ELR (cell line): ENCODE measurements at places on chromosomes 5 and 9.

- no peak for DNase-seq
These were observed 19.1 kb downstream of the TGFBI start for GRCh38 chr5:136047858-136048257.

DNA sequence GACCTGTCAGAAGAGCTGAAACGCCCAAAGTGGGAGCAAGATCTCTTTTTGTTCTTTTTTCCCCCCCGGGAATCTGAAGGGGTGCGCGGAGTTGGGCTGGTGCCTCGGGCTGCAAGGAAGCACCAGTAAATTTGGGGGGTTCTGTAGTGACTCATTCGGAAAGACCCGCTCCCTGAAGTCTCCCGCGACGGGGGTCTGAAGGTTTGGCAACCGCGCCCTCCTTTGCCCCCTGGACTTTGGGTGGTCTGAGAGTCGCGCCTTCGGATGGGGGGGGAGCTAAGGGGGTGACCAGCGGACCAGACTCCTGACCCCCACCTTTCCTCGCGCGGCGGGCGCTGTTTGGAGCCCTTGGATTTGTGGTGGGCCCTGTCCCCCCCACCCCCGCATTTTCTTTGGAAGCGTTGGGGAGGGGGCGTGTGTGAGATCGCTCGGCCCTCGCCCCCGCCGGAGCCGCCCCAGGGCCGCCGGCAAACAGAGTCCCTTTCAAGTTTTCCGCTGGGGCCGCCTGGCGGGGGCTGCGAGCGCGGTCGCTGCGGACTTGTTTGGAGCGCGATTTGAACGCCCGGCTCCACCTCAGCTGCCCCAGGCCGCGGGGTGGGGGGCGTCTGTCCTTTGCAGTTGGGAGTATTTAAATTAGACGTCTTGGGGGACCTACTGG is 2.0 kb downstream of the CXXC5 start:
- no peak for DNase-seq

GRCh38 chr9:112529316-112529715 is 42.7 kb downstream of the KIAA1958 start:
- DNase-seq = no peak

GRCh38 chr5:54263447-54263846 is 46.9 kb downstream of the ARL15 start:
- DNase-seq = no peak

GRCh38 chr9:125701351-125701750 is 5.7 kb downstream of the MAPKAP1 start:
- peak; percentile 80 for DNase-seq

DNA sequence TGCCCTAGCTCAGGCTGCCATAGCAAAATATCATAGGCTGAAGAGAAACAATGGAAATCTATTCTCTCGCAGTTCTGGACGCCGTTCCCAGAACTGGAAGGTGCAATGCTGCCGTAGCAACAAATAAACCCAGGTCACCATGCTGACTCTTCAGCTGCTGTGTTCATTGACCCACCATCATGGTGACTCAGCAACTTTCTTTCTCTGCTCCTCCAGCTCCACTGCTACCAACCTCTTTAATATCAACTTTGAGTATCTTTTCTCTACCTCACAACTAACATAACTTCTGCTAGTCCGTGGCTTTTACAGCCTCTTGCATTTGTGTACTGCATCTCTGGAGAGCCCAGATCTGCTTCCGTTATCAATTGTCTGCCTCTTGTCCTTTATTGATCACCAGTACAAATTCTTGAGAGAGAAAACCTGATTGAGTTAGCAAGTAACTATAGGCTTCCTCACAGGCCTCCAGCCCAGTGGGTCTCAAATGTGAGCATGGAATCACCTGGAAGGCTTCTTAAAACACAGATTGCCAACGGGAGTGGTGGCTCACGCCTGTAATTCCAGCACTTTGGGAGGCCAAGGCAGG is 47.3 kb upstream of the SLC30A5 start:
- DNase-seq = peak; percentile 20

- DNase-seq = no peak
These were observed 12.7 kb upstream of the TMEM174 start for GRCh38 chr5:73160239-73160671.

GRCh38 chr5:106910486-106910885 is 760.3 kb downstream of the EFNA5 start:
- DNase-seq = no peak

DNA sequence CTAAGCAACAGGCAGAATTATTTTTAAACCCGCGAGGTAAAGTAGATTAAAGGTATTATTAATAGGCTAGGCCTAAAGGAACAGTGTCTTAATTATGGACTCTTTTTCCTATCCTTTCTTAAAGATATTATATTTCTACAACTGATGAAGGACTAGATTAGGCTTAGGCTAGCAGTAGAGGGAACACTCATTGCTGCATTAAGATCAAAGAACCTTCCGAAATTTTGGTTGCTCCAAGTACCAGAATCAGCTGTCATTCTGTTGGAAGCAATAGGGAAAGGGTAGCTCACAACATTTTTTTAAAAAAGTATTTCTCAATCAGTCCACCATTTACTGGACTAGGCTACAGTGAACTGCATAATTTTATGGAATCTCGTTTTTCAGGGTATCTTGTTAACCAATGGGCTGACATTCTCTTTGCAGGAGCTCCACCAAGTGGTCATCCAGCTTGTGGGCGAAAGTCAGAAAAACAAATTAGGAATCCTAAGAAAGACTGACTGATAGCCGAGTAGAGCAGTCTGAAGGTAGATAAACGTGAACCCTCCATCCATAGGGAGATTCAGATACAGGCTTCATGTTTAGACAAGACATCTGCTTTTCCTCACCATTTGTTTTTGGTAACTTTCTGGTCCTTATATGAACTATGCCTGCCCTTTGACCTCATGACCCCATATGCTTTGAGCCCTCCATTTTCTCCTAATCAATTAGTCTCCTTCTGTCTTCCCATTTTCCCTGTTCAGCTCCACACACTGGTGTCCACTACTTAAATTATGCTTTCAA is 103.6 kb upstream of the CHD1 start:
- DNase-seq = peak; percentile 81

DNA sequence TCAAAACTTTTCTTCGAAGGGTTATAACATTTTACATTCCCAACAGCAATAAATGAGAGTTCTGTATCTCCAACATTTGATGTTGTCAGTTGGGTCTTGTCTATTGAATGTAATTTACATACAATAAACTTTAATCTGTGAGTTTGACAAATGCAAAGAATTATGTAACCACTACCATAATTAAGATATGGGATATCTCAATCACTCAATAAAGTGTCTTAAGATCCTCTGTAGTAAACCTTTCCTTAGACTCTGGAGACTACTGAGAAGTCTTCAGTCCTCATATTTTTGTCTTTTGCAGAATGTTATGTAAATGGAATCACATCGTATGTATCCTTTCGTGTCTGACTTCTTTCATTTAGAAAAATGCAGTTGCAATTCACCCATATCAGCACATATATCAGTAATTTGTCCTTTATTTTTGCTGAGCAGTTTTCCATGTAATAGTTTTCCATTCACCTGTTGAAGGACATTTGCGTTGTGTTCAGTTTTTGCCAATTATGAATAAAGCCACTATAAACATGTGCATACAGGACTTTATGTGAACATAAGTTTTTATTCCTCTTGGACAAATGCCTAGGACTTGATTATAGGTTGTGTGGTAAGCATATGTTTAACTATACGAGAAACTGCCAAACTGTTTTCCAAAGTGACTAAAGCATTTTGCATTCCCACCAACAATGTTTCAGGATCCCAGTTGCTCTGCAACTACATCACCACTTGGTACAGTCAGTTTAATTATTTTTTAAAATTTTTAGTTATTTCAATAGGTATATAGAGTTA is 784.6 kb upstream of the ZNF608 start:
- no peak for DNase-seq

DNA sequence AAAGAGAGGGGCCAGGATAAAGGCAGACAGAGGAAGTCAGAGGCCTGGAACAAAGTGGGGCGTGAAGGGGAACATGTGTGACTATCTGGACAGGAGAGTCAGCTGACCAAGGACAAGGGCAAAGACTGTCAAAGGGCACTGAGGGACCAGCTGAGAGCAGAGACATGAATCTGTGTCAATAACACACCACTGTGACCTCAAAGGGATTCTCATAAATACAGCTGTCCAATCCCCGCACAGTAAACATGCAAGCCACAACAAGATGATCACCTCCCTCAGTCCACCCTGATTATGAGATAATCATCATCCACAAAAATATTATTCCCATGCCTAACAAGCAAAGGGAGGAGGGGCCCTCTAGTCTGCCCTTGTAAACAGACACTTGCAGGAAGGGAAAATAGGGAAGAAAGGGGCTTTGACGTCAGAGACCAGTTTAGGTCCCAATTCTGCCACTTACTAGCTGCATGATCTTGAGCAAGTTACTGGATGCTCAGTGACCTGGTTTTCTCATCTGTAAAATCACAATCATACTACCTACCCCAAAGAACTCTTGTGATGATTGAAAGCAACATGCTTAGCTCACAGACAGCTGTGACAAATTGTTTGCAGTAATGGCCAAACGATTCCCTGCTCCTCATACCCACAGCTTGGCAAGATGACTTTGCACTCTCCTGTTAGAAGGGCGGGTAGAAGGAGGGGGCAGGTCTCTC is 41.8 kb downstream of the RAPGEF1 start:
- no peak for DNase-seq

GRCh38 chr5:81925009-81925408 is 46.8 kb upstream of the ATG10 start:
- DNase-seq = no peak

DNA sequence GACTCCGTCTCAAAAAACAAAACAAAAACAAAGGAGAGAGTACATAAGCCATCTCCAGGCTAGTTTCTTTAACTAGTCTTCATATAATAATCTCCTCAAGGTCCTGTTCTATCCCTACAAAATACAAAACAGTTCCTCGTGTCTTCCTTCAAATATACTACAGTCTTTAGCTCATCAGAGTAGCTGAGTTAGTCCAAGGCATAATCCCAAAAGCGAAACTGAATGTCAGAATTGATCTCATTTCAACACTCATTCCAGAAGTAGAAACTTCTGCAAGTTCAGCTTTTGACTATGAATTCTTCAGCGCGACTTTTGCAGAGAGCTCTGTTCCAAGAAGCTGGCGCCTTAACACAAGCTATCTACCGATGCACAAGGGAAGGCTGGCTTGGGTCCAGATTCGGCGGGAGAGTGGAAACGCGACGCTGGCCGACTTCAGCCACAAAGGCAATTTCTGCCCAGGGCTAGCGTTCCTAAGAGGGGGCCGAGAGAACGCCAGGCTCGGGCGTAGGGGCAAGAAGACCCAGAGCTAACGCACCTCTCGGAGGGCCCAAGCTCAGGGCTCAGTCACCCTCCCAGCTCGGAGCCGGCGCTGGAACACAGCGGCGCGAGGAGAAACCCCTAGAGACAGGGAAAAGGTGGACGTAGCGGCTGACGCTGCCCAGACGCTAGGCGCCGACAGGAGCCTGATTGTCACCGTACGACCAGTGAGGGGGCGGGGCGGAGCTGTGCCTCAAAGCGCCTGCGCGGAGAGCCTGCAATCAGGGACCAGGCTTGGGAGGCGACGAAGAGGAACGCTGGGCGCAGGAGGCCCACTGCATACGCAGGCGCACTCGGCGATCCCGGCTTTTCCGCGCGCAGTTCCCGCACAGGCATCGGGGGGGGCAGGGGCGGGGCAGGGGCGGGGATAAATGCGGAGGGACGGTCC is 469 bp upstream of the HSDL2 start:
- peak; percentile 99 for DNase-seq

DNA sequence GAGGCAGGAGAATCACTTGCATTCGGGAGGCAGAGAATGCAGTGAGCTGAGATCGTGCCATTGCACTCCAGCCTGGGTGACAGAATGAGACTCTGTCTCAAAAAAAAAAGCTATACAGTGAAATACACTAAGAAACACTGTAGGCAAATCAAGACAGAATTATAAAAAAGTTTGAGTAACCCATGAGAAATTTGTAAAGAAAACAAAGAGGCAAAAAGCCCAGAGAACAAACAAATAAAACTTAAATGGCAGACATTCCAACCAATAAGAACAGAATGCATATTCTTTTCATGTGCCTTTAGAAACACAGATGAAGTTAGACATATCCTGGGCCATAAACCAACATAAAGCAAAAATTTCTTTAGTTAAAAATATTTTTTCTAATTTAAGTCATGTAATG is 30.6 kb downstream of the ZNF169 start:
- no peak for DNase-seq

DNA sequence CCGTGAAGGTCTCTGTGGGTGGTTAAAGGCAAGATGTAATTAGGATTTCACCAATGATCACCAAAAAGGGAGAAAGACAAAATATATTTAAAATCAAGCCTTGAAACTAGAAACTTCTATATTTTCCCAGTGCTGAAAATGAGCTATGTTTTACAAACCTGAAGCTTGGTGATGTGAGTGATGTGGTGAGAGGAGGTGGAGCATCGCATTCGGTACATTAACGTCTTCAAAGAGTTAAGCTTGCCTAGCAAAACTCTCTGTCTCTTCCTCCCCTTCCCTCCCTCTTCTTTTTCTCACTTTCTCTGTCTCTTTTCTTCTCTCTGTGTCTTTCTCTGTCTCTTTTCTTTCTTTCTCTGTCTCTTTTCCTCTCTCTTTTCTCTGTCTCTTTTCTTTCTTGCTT is 347.3 kb upstream of the IRX2 start:
- no peak for DNase-seq

GRCh38 chr9:31078175-31078574 is 1306.3 kb upstream of the ACO1 start:
- no peak for DNase-seq

DNA sequence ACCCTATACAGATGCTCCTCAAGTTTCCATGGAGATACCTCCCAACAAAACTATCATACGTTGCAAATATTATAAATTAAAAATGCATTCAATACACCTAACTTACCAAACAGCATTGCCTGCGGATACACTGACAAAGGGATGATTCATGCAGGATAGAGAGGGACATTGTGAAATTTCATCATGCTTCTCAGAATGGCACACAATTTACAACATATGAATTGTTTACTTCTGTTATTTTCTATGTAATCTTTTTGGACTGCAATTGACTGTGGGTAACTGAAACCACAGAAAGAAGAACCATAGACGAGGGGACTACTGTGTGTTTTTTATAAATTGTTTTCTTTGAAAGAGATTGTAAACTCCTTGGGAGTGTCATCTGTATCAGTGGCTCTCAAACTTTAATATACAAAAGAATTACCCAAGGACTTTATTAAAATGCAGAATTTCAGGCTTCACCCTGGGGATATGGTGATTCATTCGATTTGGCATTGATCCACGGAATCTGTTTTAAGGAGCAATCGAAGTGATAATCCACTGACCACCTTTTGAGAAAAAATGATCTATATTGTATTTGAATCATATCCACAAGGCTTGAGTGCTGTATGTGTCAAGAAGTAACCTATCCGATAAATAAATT is 146.4 kb downstream of the SGCD start:
- DNase-seq = no peak

GRCh38 chr9:124035001-124035650 is 23.6 kb downstream of the LHX2 start:
- DNase-seq = no peak

GRCh38 chr9:94980947-94981722 is 254.6 kb downstream of the AOPEP start:
- no peak for DNase-seq

DNA sequence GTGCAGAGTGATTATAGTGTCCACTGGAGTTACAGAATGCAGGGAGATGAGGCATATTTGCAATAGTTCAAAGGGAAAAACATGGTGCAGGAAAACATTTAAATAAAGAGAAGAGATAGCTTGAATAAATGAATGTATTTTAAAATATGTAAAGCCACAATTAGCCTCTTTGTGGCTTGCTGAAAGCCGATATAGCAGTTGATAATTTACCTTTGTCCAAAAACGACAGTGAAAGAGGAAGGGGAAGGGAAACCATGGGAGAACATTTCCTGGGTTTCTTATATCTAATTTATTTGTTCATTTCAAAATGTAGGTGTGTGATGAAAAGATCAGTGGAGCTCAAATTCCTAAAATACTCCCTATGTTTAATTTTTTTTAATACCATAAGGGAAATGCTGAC is 156.1 kb downstream of the DENND1A start:
- no peak for DNase-seq
